Heart right ventricle (tissue), 16 donors: ENCODE measurements at places on chromosomes 7 and 10. TPM values are rescaled to one million over a fixed set of nuclear protein-coding genes. Genes with fewer than 3 reads are reported as not detected.

The DLX6 gene
- not detected for polyA plus RNA-seq

- no peak for DNase-seq
These were observed 1.5 kb downstream of the UMAD1 start for GRCh38 chr7:7642081-7642480.

- no peak for DNase-seq
These were observed 39.7 kb downstream of the AGAP3 start for GRCh38 chr7:151125846-151126481.

DNA sequence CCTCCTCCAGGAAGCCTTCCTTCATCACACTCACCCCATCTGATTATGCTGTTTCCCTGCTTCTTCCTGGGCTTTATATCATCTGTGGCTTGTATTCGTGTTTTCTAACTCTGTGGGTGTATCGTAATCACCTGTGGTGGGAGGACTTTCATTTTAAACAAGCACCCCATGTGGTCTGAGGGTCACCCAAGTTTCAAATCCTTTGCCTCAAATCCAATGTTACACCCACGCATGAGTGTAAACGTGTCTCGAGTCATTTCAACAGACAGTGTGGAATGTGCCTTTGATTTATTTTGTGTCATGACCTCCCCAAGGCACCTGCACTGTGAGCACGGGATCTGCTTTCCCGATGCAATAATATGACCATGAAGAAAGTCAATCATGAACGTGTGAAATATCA, 17.5 kb upstream of the LYZL2 start:
- DNase-seq: no peak

The ANLN gene
- 0.51 TPM for polyA plus RNA-seq

DNA sequence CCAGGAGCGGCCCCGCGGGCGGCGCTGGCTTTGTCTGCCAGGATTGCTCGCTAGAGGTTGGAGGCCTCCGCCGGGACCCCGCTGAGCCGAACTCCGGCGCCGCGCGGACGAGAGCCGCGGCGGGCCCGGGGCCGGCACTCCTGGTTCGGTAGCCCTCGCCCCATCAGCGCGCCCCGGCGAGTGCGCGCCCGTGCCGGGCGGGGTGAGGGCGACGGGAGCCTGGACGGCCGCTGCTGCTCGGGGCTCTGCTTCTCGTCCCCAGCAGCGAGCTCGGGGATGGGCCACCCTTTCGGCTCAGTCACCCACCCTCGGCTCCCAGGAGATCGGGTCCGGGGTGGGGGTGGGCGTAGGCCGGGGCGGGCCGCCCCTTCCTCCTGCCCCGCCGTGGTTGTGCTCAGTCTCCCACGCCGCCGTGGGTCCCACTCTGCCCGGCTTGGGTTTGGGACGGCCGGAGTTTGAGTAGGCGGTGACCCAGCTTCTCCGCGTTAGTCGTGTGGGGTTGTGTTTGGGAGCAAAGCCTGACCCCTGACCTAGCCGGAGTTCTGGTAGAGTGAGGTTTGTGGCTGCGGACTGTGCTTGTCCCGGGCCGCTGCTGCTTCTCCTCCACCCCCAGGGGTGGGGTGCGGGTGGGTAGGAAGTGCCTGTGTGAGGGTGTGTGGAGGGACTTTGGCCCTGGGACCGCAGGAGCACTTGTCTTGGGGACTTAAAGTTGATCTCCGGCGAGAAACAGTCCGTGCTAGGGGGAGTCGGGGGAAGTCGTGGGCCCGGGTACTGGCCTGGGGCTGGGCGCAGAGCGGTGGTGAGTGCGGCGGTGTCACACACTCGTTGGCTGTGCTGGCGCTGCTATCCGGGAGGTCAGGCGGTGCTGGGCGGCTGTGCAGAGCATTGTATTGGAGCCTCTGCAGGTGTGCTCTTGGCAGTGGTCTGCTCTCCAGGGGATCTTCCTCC, 677 bp downstream of the TSPAN14 start:
- peak; percentile 56 for DNase-seq
